ENCODE measurements at places on chromosomes 4 and X. TPM values are rescaled to one million over a fixed set of nuclear protein-coding genes. Genes with fewer than 3 reads are reported as not detected.

DNA sequence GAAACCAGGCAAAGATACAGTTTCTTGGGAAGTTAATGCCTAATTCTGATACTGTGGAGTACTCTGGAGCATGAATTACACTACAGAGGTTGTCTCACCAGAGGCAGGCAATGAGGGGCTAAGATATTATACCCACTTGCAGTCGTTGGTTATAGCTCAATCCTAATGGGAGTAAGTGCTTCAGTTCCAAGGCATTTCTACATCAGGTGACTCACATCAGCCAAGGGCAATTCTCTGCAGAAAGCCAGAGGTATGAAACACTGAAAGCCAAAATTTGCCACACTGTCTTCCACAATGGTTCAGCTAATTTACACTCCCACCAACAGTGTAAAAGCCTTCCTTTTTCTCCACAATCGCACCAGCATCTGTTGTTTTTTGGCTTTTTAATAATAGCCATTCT lies 174.0 kb upstream of the IL15 start:
- DNase-seq: no peak

DNA sequence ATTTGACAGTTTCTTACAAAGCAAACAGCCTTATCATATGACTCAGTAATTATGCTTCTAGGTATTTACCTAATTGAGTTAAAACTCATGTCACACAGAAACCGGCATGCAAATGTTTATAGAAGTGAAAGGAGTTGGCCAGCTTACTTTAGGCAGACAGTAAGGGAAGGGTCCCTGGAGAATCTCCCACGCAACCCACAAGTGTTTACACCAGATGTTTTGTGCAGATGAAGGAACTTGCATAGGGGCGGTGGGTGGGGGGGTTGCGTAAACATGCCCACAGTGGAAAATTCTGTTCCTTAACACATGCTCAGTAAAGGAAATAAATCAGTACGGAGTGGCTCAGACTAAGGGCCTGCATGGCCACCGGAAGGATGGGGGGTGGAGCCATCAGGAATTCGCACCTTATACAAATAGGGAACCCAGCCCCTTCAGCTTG lies 330.5 kb upstream of the AADAT start:
- DNase-seq: no peak

GRCh38 chr4:20645236-20645635 lies 55.0 kb upstream of the PACRGL start:
- DNase-seq: no peak

DNA sequence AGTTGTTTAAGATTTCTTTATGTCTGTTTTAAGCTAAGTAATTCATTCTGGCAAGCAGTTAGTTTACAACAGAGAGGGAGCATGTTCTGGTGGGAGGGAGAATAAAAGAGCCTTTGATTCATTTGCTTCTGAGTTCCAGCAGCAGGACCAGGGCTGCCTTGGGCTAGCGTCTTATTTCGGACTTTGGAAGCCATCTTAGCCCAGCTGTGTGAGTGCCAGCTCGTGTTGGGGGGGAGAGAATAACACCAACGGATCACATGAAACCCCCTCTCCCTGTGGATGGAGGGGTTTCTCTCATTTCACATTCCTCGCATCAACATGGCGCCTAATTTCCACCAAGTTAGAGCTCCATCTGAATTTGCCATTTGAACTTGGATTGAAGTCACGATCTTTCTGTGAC lies 7.4 kb downstream of the GAB1 start:
- no peak for DNase-seq

GRCh38 chrX:38697461-38697860 lies 103.8 kb upstream of the MID1IP1 start:
- no peak for DNase-seq

DNA sequence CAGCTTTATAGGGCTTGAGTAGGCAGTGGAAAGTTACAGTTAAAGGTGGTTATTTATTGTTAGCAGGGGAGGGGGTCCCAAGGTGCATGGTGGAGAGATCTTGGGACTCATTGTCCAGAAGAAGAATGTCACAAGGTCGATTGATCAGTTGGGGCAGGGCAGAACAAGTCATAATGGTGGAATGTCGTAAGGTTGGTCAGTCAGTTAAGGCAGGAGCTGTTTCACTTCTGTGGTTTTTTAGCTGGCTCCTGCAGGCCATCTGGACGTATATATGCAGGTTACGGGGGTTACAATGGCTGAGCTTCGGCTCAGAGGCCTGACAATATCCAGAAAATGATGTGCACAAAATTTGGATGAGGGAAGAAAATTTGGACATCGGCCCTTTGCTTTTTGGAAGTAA lies 7.1 kb downstream of the OFD1 start:
- DNase-seq: no peak

GRCh38 chr4:68734095-68734494 lies 63.6 kb upstream of the UGT2B15 start:
- DNase-seq: no peak

GRCh38 chr4:3741217-3742011 lies 24.8 kb upstream of the ADRA2C start:
- no peak for DNase-seq

- DNase-seq: no peak
Measured at GRCh38 chr4:111323916-111324315, 701.0 kb upstream of the PITX2 start.

- DNase-seq: no peak
Measured at GRCh38 chrX:131812847-131813825, 210.0 kb upstream of the STK26 start.

DNA sequence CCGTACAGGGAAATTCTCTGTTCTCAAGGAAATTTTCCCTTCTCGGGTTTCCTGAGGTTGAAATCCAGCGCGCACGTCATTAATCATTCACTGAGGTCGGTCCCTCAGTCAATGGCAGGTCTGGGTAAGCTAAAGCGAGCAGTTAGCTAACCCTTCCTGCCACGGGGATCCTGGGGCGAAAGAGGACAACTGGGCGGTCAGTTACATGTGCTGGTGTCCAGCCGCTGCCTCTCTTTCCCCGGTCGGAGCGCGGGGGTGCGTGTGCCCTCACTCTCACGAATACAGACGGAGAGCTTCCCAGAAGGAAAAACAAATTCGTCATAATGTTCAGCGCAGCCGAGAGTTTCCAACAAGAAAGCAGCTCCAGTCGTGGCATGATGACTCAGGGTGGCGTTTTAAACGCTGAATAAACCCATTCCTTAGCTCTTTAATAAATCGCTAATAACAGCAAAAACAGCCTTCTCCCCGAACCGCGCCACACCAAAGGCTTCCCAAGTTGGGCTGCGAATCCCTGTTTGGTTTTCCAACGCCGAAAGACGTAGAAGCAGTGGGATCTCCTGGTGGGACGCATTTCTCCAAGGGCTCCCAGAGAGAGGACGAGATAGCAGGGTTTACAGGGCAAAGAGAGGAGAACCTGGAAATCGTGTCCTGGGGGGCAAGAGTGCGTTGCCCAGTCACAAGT lies 752 bp upstream of the FGF5 start:
- no peak for DNase-seq

- peak; percentile 97 for DNase-seq
Measured at GRCh38 chrX:44872821-44873414, at the start of gene KDM6A. KDM6A (plus strand) TSS chrX:44873188; CDS start chrX:44873552, 364 bp downstream.

- no peak for DNase-seq
Measured at GRCh38 chr4:5712517-5712916, 1.5 kb downstream of the EVC start.

DNA sequence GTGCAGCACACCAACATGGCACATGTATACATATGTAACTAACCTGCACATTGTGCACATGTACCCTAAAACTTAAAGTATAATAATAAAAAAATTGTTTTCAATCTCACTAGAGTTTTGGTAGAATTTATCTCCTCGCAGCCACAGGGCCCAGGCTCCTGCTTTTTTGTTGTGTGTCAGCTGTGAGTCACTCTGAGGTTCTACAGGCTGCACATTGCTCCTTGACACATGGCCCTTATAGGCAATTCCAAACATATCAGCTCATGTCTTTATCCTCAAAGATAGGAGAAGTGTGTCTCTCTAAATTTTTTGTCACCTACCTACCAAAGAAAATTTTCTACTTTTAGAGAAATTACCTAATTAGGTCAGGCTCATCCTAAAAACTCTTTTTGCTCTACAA lies 252.1 kb upstream of the ADGRL3 start:
- no peak for DNase-seq

- DNase-seq: no peak
Measured at GRCh38 chr4:56990109-56990905, 11.6 kb downstream of the POLR2B start.

- no peak for DNase-seq
Measured at GRCh38 chr4:2757426-2757825, 1.3 kb upstream of the TNIP2 start.

- no peak for DNase-seq
Measured at GRCh38 chr4:148015468-148015867, 283.6 kb downstream of the ARHGAP10 start.

DNA sequence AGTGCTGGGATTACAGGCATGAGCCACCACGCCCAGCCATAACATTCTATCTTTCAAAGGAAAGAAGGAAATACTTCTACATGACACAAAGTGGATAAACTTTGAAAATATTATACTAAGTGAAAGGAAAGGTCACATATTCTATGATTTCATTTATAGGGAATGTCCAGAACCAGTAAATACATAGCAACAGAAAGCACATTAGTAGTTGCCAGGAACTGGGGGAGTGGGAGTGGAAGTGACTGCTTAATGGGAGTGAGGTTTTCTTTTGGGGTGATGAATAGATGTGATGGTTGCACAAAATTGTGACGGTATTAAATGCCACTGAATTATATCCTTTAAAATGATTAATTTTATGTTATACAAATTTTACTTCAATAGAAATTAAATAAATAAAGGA lies 95.7 kb upstream of the IL15 start:
- DNase-seq: no peak

- no peak for DNase-seq
Measured at GRCh38 chrX:39384996-39385395, 583.7 kb downstream of the MID1IP1 start.

Gene TMPRSS11B
- total RNA-seq: not detected

Gene PCYT1B
- total RNA-seq: 1.0 TPM

Gene ADH1B
- 5.7 TPM for total RNA-seq

Gene ITGB1BP2
- total RNA-seq: 2.1 TPM

Gene TAF7L
- 0.24 TPM for total RNA-seq

Gene MAGEE2
- not detected for total RNA-seq

Gene MORF4L2
- 433 TPM for total RNA-seq

Gene UNC5C
- 0.70 TPM for total RNA-seq

Gene OPN1MW2
- not detected for total RNA-seq

Gene SPACA5
- not detected for total RNA-seq

Gene G3BP2
- total RNA-seq: 138 TPM

Measured in osteocyte (in vitro differentiated cells).